ENCODE measurements at places on chromosomes 2 and 18. TPM values are rescaled to one million over a fixed set of nuclear protein-coding genes. Genes with fewer than 3 reads are reported as not detected.

DNA sequence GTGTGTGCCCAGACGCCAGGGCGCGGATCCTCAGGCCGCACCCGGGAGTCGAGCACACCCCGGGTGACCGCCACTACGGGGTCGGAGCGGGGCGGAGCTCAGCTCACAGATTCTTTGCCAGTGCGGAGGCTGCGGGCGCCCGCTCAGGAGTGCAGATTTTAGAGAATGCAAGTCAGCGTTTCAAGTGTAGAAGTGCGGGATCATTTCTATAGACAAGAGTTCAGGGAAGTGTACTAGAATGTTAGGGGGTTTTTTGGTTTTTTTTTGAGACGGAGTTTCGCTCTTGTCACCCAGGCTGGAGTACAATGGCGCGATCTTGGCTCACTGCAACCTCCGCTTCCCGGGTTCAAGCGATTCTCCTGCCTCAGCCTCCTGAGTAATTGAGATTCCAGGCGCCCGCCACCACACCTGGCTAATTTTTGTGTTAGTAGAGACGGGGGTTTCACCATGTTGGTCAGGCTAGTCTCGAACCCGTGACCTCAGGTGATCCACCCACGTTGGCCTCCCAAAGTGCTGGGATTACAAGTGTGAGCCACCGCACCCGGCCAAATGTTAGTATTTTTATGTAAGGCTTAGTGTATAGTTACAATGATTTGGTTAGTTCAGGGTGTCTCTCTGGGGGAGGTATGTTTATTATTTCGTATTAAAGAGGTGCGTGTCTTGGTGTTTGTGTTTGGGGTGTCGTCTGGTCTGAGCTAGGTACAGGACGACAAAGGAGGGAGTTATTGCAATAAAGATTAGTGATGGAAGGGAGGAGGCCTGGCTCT, 619 bp upstream of the FAM168B start:
- peaks cover 6% of the 10 kb centered on the region for H3K36me3 ChIP-seq
- H3K27ac ChIP-seq, result peak overlapping the region; percentile 94
- H3K4me1 ChIP-seq, result no peaks in the 10 kb centered on the region
- H3K4me3 ChIP-seq, result peak overlapping the region; percentile 78

GRCh38 chr18:57550510-57550909, 36.0 kb downstream of the FECH start:
- H3K27ac ChIP-seq, result no peak overlapping the region
- DNase-seq, result no peak
- no peaks in the 10 kb centered on the region for H3K27me3 ChIP-seq
- H3K36me3 ChIP-seq, result peaks cover 12% of the 10 kb centered on the region

- no peaks in the 10 kb centered on the region for H3K27me3 ChIP-seq
- H3K4me3 ChIP-seq, result no peak overlapping the region
- no peak for DNase-seq
- no peak overlapping the region for H3K27ac ChIP-seq
- H3K4me1 ChIP-seq, result peaks cover under 1% of the 10 kb centered on the region
- no peaks in the 10 kb centered on the region for H3K36me3 ChIP-seq
These were observed 120.9 kb downstream of the FAM210A start for GRCh38 chr18:13605477-13605876.

The ONECUT2 gene
- total RNA-seq, result 1.2 TPM

GRCh38 chr2:56132138-56132537, 51.7 kb upstream of the CCDC85A start:
- H3K27ac ChIP-seq, result no peak overlapping the region
- H3K4me3 ChIP-seq, result no peak overlapping the region
- DNase-seq, result peak; percentile 63
- peaks cover 6% of the 10 kb centered on the region for H3K4me1 ChIP-seq
- H3K36me3 ChIP-seq, result no peaks in the 10 kb centered on the region

- no peaks in the 10 kb centered on the region for H3K27me3 ChIP-seq
- DNase-seq, result no peak
- no peaks in the 10 kb centered on the region for H3K4me1 ChIP-seq
- H3K27ac ChIP-seq, result no peak overlapping the region
These were observed 17.2 kb upstream of the ATG16L1 start for GRCh38 chr2:233234264-233234663.

DNA sequence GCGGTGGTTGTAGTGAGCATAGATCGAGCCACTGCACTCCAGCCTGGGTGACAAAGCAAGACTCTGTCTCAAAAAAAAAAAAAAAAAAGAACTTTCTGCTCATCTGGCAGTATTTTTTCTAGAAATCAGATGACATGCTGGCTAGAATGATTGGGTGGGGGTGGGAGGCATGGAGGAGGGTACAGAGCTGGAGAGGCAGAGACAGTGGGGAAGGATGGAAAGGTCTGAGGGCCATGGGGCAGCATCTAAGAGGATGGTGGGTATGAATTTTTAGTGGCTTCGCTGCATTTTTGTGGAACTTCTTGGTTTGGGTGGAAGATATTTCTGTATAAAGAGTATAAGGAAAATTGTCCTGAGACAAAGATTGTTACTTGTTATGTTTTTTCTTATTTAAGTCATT, 23.3 kb downstream of the ARMC9 start:
- no peaks in the 10 kb centered on the region for H3K4me1 ChIP-seq
- no peaks in the 10 kb centered on the region for H3K36me3 ChIP-seq
- no peak for DNase-seq
- H3K27ac ChIP-seq, result no peak overlapping the region

DNA sequence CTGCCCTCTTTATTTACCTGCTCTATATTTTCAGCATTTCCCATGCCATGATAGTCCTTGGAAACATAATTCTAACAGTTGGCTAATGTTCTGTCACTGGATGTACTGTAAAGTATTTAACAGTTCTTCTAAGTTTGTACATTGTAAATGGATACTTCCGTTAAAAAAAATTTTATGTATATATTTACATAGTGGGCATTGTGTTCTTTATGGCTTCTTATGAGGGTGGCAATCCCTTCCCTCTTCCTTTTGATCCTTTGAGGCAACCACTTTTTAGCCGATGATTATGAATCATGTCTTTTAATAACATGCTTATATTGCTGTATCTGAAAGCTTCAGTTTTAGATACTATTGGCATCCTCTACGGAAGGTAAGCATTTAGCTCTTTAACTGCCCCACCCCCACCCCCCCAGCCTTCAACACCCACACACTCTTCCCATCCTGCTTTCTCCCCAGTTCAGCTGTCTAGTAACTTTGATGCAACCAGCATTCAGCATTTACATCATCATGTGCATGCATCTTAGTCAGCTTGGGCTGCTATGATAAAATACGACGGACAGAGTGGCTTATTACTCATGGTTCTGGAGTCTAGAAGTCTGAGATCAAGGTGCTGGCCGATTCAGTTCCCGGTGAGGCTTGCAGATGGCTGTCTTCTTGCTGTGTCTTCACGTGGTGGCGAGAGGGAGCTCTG, 21.0 kb upstream of the EDAR start:
- H3K36me3 ChIP-seq, result no peaks in the 10 kb centered on the region
- no peak overlapping the region for H3K4me3 ChIP-seq
- no peak overlapping the region for H3K27ac ChIP-seq
- no peak for DNase-seq
- H3K4me1 ChIP-seq, result no peaks in the 10 kb centered on the region
- no peaks in the 10 kb centered on the region for H3K27me3 ChIP-seq

The POMC gene
- total RNA-seq, result not detected

DNA sequence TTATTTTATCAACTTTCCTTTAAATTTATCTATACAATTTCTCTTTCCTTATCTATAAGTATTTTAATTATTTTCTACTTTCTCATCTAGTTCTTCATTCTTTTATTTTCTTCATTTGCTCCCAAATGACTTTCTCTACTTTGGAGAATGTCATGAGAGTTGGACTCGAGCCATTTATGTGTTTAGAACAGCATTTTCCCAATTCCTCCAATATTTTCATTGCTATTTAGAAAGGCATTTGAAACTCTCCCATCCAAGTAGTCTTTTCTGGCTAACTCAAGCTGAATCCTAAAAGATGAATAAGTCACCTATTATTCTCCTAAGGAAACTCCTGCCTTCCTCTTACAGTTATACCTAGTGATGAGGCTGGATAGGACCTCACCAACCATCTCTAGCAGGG, 15.8 kb upstream of the FEZ2 start:
- no peaks in the 10 kb centered on the region for H3K27me3 ChIP-seq
- H3K4me3 ChIP-seq, result no peak overlapping the region
- DNase-seq, result no peak
- H3K36me3 ChIP-seq, result no peaks in the 10 kb centered on the region

GRCh38 chr18:37476182-37476581, 89.4 kb downstream of the CELF4 start:
- peaks cover 80% of the 10 kb centered on the region for H3K27me3 ChIP-seq
- no peaks in the 10 kb centered on the region for H3K4me1 ChIP-seq
- H3K4me3 ChIP-seq, result no peak overlapping the region
- DNase-seq, result peak; percentile 62
- H3K36me3 ChIP-seq, result no peaks in the 10 kb centered on the region

DNA sequence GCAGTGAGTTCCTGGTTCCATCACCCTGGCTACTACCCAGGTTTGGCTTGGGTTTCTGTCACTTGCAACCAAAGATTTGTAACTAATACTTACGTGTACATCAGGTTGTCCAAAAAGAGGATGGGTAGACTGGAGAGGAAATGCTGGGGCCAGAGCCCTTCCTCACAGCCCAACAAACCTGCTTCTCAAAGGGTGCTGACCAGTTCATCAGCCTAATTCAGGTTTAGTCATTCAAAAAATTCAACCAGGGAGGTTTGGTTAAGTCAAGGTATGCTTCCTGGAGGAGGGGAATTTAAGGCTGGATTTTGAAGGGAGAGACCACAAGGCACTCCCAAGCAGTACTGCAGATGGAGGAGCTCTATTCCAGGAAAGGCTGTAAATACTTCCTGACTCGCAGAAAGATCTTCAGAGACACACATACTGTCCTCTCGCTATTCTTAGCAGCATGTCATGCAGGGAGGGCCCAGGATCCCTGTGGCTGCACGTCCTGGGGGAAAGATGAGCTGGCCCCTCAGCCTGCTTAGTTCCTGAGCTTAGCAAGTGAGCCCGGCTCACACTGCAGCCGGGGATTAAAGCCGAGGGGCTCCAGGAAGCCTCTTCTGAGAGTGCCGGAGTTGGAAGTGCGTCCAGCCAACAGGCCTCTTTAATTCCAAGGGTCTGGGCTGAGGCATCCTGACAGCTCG, 40.0 kb upstream of the BIN1 start:
- H3K4me3 ChIP-seq, result no peak overlapping the region
- no peaks in the 10 kb centered on the region for H3K36me3 ChIP-seq
- H3K27ac ChIP-seq, result no peak overlapping the region
- DNase-seq, result no peak
- no peaks in the 10 kb centered on the region for H3K27me3 ChIP-seq

The SETBP1 gene
- 16.2 TPM for total RNA-seq

The ALPP gene
- not detected for total RNA-seq

DNA sequence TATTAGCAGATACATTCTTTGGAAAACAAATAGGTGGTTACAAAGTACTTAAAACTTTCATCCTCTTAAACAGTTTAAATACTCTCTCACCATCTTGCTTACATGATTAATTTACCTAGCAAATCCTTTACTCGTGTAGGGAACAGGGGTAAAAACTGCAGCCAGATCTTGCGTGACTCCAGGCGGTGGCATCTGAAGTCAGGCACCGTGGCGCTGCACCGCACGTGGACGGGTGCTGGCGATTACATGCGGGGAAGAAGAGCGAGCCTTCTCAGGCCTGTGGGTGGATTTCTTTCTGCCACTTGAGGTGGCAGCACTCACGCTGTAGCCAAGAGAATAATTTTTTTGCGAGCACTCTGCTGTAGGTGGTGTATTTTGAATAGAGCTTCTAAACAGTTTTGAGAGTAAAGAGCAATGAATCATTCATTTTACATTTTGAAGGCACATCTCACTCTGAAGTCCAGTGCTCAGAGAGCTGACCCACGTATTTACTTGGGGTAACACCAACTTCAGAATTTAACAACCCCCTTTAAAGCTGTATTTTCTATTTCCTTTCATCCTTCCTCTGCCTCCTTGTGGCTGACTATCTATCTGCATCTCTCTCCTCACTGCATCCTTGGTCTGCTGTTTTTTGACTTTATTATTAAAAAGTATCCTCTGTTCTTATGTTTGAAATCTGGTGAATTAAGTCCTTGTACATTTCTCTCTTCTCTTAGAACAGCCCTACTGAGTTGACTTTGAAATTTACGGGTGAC, 68.9 kb downstream of the EPAS1 start:
- H3K27ac ChIP-seq, result no peak overlapping the region
- H3K36me3 ChIP-seq, result no peaks in the 10 kb centered on the region
- no peak overlapping the region for H3K4me3 ChIP-seq
- no peaks in the 10 kb centered on the region for H3K4me1 ChIP-seq

GRCh38 chr2:21420553-21421335, 297.0 kb downstream of the TDRD15 start:
- peaks cover 12% of the 10 kb centered on the region for H3K27me3 ChIP-seq
- no peaks in the 10 kb centered on the region for H3K36me3 ChIP-seq
- no peak overlapping the region for H3K27ac ChIP-seq
- no peak for DNase-seq
- no peaks in the 10 kb centered on the region for H3K4me1 ChIP-seq

The TCF23 gene
- total RNA-seq, result not detected

- H3K36me3 ChIP-seq, result no peaks in the 10 kb centered on the region
- H3K4me1 ChIP-seq, result no peaks in the 10 kb centered on the region
- no peak overlapping the region for H3K27ac ChIP-seq
- no peak for DNase-seq
These were observed 728.8 kb downstream of the CNTNAP5 start for GRCh38 chr2:124753842-124754241.

- no peaks in the 10 kb centered on the region for H3K27me3 ChIP-seq
- H3K36me3 ChIP-seq, result no peaks in the 10 kb centered on the region
- H3K27ac ChIP-seq, result no peak overlapping the region
- no peaks in the 10 kb centered on the region for H3K4me1 ChIP-seq
These were observed 8.7 kb downstream of the NCK2 start for GRCh38 chr2:105753380-105753779.

The IL36A gene
- total RNA-seq, result not detected

The GPBAR1 gene
- 0.30 TPM for total RNA-seq

- H3K36me3 ChIP-seq, result no peaks in the 10 kb centered on the region
- DNase-seq, result no peak
- no peaks in the 10 kb centered on the region for H3K27me3 ChIP-seq
- no peaks in the 10 kb centered on the region for H3K4me1 ChIP-seq
These were observed 1092.0 kb upstream of the LRRTM1 start for GRCh38 chr2:81396417-81397019.

GRCh38 chr18:65750389-65751154, at the start of gene CDH7:
CDH7 (plus strand) TSS chr18:65751012; CDS start chr18:65762843, 11,831 bp downstream.
- peaks cover 8% of the 10 kb centered on the region for H3K27me3 ChIP-seq
- peaks cover 17% of the 10 kb centered on the region for H3K4me1 ChIP-seq
- H3K4me3 ChIP-seq, result peak within 1 kb of the TSS; percentile 65
- H3K36me3 ChIP-seq, result no peaks in the 10 kb centered on the region

DNA sequence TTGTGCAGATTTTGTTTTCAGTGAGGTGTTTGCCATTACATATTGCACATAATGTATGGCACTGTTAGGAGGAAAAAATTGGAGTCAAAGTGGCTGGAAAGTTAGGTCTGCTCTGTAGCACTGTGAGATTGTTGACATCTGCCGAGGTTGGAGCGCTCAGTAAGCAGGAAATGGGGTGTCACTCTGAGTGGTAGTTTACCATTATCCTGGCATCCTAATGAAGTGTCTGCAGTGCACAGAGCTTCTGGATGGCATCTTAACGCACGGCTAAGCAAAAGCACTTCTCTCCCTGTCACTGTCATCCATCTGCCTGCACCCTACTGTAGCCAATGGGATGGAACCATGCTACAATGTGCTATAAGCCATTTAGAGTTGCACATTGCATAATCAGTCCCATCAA, 561.9 kb downstream of the ARHGAP15 start:
- DNase-seq, result no peak
- no peaks in the 10 kb centered on the region for H3K4me1 ChIP-seq
- H3K27ac ChIP-seq, result no peak overlapping the region

The PARD6G gene
- total RNA-seq, result 10.2 TPM

GRCh38 chr18:61954096-61954746, 61.4 kb upstream of the RNF152 start:
- no peak overlapping the region for H3K27ac ChIP-seq
- H3K36me3 ChIP-seq, result no peaks in the 10 kb centered on the region
- no peak for DNase-seq
- peaks cover 8% of the 10 kb centered on the region for H3K4me1 ChIP-seq
- no peak overlapping the region for H3K4me3 ChIP-seq

Data from A673 (cell line).